ENCODE measurements at places on chromosomes 5 and 9. TPM values are rescaled to one million over a fixed set of nuclear protein-coding genes. Genes with fewer than 3 reads are reported as not detected.

DNA sequence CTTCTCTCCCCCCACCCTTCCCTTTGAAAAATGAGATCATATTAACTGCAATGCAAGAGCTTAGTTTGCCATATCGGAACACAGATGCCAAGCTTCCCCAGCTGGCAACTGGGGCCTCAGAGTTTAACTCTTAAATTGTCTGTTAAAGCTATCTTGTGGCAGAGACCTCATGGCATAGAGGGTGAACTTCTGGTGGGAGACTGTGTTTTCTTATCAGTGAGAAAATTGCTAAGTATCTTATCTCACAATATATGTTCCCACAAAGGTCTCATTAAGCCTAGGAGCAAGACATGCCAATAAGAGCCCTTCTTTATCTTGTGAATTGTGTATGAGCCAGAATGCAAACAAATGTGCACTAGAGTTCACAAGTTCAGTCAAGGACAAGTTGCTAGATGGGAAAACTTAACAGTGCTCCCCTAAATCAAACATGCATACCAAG is 12.3 kb downstream of the NFIB start:
- H3K36me3 ChIP-seq = no peaks in the 10 kb centered on the region
- peaks cover 5% of the 10 kb centered on the region for H3K4me1 ChIP-seq
- no peak overlapping the region for H3K27ac ChIP-seq
- no peak overlapping the region for H3K4me3 ChIP-seq
- H3K27me3 ChIP-seq = no peaks in the 10 kb centered on the region

DNA sequence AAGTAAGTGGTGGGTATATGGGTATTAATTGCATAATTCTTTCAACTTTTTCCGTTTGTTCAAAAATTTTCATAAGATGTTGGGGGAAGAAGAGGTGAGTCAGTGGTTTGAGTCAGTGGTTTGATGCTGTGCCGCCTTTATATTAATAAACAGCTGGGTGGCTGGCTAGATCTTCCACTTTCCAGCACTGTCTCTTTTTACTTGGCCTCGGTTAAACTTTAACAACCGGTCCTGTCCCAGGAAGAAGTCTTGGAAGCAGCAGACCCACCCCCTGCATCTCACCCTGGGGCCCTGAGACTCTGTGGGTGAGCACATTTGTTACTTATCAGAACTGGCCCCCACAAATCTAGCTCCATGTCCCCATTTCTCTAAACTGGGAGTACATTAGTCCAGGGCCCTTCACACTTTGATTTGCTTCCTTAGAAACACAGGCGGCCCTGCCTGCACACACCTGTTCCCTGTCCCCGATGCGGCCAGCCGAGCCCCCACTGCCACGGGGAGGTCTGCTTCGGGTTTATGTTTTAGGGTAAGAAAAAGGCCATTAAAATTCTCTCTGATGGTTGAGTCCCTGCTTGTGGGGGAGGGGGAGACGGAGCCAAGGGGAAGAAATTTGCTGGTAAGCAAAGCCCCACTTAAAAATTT is 90.7 kb downstream of the PTCH1 start:
- H3K27ac ChIP-seq = no peak overlapping the region
- peaks cover 44% of the 10 kb centered on the region for H3K36me3 ChIP-seq
- no peaks in the 10 kb centered on the region for H3K4me1 ChIP-seq
- H3K4me3 ChIP-seq = peak overlapping the region; percentile 74

DNA sequence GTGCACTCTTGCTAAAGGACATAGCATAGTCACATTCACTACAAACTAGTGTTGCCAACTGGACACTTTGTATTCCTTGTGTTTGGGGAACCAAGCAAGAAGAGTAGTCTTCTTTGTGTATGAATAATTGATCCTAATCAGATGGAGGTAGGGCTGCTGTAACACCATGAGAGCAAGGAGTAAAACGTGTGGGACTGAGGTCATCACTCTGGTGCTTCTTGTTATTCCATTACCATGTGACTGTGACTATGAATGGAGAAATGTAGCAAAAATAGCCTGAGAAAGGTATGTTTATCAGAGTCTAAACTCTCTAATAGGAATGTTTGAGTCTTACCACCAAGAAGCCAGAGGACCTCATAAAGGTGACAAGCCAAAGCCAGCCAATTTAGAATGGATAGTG is 966.9 kb downstream of the TAF11L14 start:
- H3K4me3 ChIP-seq = no peak overlapping the region
- no peaks in the 10 kb centered on the region for H3K27me3 ChIP-seq
- no peak overlapping the region for H3K27ac ChIP-seq
- no peak for DNase-seq

- peak; percentile 73 for DNase-seq
- H3K4me1 ChIP-seq = no peaks in the 10 kb centered on the region
- H3K27ac ChIP-seq = no peak overlapping the region
- H3K27me3 ChIP-seq = no peaks in the 10 kb centered on the region
- no peak overlapping the region for H3K4me3 ChIP-seq
Measured at GRCh38 chr9:76987594-76988200, 31.8 kb upstream of the FOXB2 start.

- 0 out of 2 replicates have a peak, but pooled peaks cover 2% of the 10 kb centered on the region for H3K4me1 ChIP-seq
- no peak for DNase-seq
- no peak overlapping the region for H3K4me3 ChIP-seq
- no peaks in the 10 kb centered on the region for H3K27me3 ChIP-seq
- no peaks in the 10 kb centered on the region for H3K36me3 ChIP-seq
Measured at GRCh38 chr9:76859860-76860259, 46.1 kb downstream of the PRUNE2 start.

DNA sequence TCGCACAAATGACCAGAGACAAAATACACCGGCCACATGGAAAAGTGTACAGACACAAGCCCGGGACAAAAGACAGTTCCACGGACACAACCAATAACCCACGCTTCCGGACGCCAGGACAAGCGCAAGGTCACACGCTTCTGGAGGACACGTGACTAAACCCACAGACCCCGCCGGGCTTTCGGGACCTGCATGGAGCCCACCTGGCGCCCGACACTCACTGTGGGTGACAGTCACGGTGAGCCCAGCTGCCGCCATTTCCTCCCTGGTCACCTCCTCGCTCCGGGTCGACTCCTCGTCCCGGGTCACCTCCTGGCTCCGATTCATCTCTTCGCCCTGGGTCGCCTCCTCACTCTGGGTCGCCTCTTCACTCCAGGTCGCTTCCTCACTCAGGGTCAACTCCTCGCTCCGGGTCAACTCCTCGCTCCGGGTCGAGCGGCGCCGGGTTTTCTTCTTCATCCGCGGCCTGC is 470 bp downstream of the BAG1 start:
- H3K27me3 ChIP-seq = no peaks in the 10 kb centered on the region
- peaks cover 28% of the 10 kb centered on the region for H3K36me3 ChIP-seq
- peak overlapping the region; percentile 89 for H3K4me3 ChIP-seq

GRCh38 chr9:18330401-18331309 is 143.3 kb upstream of the ADAMTSL1 start:
- no peak overlapping the region for H3K27ac ChIP-seq
- no peaks in the 10 kb centered on the region for H3K4me1 ChIP-seq
- DNase-seq = no peak
- no peaks in the 10 kb centered on the region for H3K27me3 ChIP-seq
- H3K4me3 ChIP-seq = no peak overlapping the region

DNA sequence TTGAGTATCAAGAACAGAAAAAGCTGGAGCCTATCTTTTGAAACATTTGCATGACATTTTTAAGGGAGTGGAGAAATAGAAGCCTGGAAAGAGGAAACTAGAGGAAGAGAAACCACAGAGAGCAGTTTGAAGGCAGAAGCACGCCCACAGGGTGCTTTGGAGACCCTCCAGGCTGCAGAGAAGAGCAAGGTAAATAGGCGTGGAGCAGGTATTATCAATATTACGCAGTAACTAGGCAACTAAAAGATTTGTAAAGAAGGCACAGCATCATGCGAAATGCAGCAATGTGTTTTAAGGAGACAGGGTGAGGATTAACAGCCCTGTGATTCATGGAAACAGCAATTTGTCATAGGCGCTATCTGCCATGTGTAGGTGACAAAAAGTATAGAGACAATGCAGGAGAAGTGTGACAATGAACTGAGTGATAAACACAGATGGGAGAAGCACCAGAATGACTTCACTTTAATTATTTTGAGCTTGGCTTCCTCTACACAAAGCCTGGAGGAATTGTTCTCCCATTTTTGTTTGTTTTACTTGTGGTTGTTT is 281.2 kb downstream of the BRINP1 start:
- H3K4me1 ChIP-seq = no peaks in the 10 kb centered on the region
- H3K27ac ChIP-seq = peak overlapping the region; percentile 10

GRCh38 chr9:13845460-13845859 is 468.5 kb downstream of the NFIB start:
- no peak overlapping the region for H3K4me3 ChIP-seq
- H3K36me3 ChIP-seq = no peaks in the 10 kb centered on the region
- H3K27me3 ChIP-seq = no peaks in the 10 kb centered on the region
- no peak overlapping the region for H3K27ac ChIP-seq
- no peak for DNase-seq
- no peaks in the 10 kb centered on the region for H3K4me1 ChIP-seq

DNA sequence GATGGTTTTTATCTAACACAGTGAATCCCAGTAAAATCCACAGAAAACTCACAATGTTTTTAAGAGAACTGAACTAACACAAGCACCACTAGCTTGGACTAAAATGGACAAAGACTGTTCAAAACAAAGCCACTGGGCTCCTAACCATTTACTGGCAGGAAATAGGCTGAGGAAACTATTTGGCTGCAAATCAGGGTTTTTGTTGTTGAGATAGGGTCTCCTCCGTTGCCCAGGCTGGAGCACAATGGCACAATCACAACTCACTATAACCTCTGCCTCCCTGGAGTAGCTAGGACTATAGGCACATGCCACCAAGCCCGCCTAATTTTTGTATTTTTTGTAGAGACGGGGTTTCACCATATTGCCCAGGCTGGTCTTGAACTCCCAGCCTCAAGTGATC is 99.7 kb downstream of the THBS4 start:
- no peak overlapping the region for H3K4me3 ChIP-seq
- peak overlapping the region; percentile 42 for H3K27ac ChIP-seq
- peaks cover 5% of the 10 kb centered on the region for H3K36me3 ChIP-seq
- DNase-seq = no peak
- H3K27me3 ChIP-seq = no peaks in the 10 kb centered on the region

- no peak for DNase-seq
- no peaks in the 10 kb centered on the region for H3K27me3 ChIP-seq
- H3K27ac ChIP-seq = no peak overlapping the region
- H3K4me1 ChIP-seq = peaks cover 8% of the 10 kb centered on the region
- H3K36me3 ChIP-seq = no peaks in the 10 kb centered on the region
- H3K4me3 ChIP-seq = no peak overlapping the region
Measured at GRCh38 chr9:70480405-70480980, 66.0 kb upstream of the KLF9 start.

DNA sequence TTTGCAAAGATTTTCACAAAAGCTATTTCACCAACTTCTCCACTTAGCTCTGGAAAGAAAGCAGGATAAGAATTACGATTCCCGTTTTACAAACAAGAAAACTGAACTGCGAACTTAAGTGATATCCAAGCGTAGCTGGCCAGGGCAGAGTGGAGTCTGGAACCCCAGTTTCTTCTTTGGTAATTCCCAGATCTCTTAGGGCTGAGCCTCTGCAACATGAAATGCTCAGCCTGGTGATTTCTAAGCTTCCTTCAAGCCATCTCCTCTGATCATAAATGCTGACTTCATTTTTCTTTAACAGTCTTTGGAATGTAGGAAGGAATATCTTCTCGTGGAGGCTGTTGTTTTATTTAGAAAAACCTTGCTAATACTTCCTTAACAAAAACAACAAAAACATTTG is 620.0 kb downstream of the CCDC171 start:
- no peaks in the 10 kb centered on the region for H3K4me1 ChIP-seq
- H3K36me3 ChIP-seq = no peaks in the 10 kb centered on the region
- no peak overlapping the region for H3K4me3 ChIP-seq
- no peak for DNase-seq

- H3K4me3 ChIP-seq = no peak overlapping the region
- H3K27ac ChIP-seq = no peak overlapping the region
- peak; percentile 23 for DNase-seq
- H3K27me3 ChIP-seq = no peaks in the 10 kb centered on the region
- H3K36me3 ChIP-seq = no peaks in the 10 kb centered on the region
- H3K4me1 ChIP-seq = peaks cover 20% of the 10 kb centered on the region
Measured at GRCh38 chr9:113623851-113624485, 160.4 kb downstream of the RGS3 start.

The PCDHGB4 gene
- total RNA-seq = 3.8 TPM

The ARID3C gene
- total RNA-seq = not detected

The C5orf52 gene
- not detected for total RNA-seq

The CFAP90 gene
- total RNA-seq = 0.35 TPM
